ENCODE measurements at places on chromosomes 4 and X.
A peak's percentile ranks its signal among the peaks of the same experiment; 100 is the strongest.

DNA sequence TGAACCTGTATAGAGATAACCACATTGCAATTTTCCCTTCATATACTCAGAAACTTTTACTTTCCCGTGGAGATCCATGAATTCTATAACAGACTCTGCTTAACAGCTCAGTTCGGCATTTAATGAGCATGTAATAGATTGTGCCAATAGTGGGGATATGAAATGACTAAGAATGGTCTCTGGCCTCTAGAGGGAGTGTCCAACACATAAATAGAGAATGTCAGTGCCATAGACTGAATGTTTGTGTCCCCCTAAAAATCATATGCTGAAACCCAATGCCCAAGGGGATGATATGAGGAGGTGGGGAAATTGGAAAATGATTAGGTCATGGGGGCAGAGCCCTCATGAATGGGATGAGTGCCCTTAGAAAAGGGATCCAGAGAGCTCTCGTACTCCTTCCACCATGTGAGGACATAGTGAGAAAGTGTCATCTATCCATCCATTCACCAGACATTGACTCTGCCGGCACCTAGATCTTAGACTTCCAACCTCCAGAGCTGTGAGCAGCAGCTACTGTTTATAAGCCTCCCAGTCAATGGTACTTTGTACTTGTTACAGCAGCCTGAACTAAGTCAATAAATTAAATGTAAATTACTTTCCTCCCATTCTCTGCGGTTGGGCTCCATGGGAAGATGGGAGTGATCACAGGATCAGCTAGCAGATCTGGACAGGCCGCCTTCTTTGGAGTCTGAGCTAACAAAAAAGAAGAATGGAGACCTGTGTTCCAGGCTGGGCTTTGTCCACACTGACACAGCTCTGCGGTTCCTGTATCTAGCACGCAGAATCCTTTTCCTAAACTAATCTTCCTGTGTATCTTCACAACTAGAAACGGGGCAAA lies 28.1 kb upstream of the HPSE start:
- peak; percentile 17 for DNase-seq

GRCh38 chr4:151649479-151649878 lies 111.3 kb downstream of the GATB start:
- DNase-seq: no peak

- DNase-seq: no peak
Measured at GRCh38 chr4:78551420-78552351, at the start of gene ANXA3. Gene ANXA3, plus strand, starts transcription at chr4:78551770. Its CDS starts 2,704 bp downstream, at chr4:78554474.

GRCh38 chrX:152137771-152138387 lies 498 bp downstream of the MAGEA10 start:
- no peak for DNase-seq

DNA sequence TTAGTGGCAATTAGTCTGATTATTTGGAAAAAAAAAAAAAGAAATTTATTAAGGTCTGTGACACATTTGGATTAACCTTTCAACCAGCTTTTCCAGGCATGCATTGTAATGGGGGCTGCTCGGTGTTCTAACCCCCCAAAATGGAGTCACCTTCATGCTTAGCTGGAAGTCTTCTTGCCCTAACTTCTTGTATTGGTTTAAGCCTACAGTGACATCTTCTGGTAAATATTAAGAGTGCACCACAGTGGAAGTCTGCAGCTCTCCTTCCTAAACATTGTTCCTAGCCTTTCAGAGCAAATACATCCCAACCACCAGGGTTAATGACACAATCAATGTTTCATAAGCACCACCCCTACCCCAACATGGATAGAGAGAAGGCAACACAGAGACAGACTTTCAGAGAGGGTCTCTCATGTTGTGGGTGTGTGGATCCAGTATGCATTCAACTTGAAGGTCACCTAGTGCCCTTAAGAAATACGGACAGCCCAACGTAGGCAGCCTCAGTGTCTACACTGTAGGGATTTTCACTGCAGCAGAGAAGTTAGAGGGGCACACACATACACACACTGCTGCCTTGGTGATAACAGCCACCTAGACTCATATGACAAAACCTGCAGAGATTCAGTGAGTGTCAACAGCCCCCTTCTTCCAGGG lies 142.9 kb upstream of the MBNL3 start:
- peak; percentile 36 for DNase-seq

Data from hematopoietic multipotent progenitor cell treated with erythropoietin and hydrocortisone succinate and interleukin-3 and kit ligand, for 17 days (in vitro differentiated cells).